Ovary (tissue), 10 donors: ENCODE measurements at places on chromosomes 6 and 20. TPM values are rescaled to one million over a fixed set of nuclear protein-coding genes. Genes with fewer than 3 reads are reported as not detected.

SNAP25 gene
- total RNA-seq, result 11.3 TPM

EBF4 gene
- total RNA-seq, result 36.2 TPM

NAA20 gene
- 47.2 TPM for total RNA-seq

BPIFA1 gene
- not detected for total RNA-seq

SCGN gene
- 0.23 TPM for total RNA-seq

COL9A3 gene
- total RNA-seq, result 1.5 TPM

NOX3 gene
- total RNA-seq, result not detected

CRIP3 gene
- total RNA-seq, result 0.80 TPM

DPPA5 gene
- total RNA-seq, result not detected

RBPJL gene
- 0.38 TPM for total RNA-seq

PRKN gene
- total RNA-seq, result 9.2 TPM

APCDD1L gene
- total RNA-seq, result not detected

PLCB1 gene
- 10.0 TPM for total RNA-seq

SIRPD gene
- total RNA-seq, result not detected

ID4 gene
- total RNA-seq, result 27.8 TPM

BPIFB2 gene
- 0.26 TPM for total RNA-seq

SOX18 gene
- 6.8 TPM for total RNA-seq

TMEM200A gene
- total RNA-seq, result 14.8 TPM

ADGB gene
- 0.64 TPM for total RNA-seq
